ENCODE measurements at places on chromosomes 12 and 14. TPM values are rescaled to one million over a fixed set of nuclear protein-coding genes. Genes with fewer than 3 reads are reported as not detected.
A peak's percentile ranks its signal among the peaks of the same experiment; 100 is the strongest.

DNA sequence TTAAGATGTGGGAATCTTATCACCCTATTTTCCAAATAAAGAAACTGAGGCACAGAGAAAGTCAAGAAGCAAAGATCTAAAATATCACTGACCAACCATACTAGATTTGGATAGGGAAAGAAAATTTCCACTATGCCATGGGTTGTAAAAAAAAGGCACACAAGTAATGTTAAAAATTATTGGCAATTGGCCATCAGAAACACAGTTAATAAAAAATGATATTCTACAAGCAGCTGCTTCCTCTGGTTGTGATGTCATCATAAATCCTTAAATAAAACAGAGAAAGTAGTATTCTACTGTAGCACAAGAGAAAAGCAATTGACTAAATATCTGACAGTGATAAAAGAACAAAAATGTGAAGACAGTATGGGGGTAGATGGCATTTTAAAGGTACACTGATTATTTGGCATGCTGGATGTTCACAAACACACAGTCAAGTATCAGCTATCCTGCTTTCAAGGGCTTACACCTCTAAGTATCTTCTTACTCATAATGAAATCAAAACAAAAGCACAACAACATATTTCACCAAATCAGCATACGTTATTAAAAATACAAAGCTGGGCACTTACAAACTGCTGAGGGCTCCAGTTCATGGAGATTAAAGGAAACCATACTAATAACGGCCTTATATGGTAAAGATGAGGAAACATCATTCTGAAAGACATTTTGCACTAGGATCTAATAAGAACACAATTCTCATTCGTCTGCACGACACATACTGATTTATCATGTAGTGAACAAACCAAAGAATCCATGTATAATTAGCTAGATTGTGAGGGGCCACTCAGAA lies 45.7 kb downstream of the CORO1C start:
- no peak for DNase-seq

DNA sequence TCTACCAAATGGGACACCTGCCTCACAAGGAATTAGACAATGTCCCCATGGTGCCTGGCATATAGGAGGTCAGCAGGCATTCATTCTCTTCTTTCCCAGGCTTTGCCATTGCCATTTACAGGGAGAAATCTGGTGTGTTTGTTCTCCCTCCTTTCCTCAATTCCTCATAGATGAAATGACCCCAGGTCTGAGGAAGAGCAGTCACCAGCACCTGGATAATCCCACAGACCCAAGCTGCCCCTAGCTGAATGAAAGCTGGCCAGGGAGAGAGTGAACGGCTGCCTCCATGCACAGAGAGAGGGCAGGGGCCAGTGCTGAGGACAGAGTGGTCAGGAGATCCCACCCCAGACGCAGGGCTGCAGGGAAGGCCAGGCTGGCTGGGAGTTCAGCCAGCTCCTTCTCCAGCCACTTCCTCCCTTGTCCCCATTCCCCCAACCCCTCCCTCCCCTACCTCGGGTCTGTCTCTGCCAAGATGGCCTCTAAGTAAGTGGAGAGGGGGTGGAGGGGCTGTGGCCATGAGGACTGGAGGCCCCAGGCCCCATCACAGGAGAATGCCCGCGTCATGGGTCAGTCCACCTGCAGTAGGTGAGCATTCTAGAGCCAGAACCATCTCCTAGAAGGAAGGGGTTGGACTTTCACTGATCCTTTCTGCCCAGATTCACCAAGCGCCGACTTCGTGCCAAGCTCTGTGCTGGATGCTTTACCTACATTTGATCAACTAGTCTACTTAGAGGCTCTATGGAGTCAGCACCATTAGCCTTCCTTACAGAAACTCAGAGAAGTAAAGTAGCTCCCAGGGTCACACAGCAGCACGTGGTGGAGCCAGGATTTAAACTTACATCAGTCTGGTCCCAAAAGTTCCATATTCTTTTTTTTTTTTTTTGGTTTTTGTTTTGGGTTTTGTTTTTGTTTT lies 2.0 kb upstream of the KRT4 start:
- no peak for DNase-seq

DNA sequence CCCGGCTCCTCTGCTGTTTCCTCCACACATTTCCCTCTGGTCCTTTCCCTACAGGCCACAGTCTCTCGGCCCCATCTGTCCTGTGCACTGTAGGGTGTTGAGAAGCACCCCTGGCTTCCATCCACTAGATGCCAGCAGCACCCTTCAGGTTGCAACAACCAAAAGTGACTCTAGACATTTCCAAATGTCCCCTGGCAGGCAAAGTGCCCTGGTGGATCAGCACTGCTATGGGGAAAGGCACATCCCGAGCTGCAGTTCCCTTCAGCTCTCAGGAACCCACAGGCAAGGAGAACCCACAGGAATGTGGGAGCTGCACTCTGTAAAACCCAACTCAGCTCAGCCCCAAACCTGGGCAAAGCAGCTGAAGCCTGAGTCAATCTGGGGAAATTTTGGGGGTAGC lies 77.0 kb downstream of the RBM19 start:
- peak; percentile 19 for DNase-seq

GRCh38 chr12:67786086-67786485 lies 137.5 kb downstream of the DYRK2 start:
- no peak for DNase-seq

GRCh38 chr14:94646066-94646465 lies 33.9 kb downstream of the SERPINA3 start:
- DNase-seq: no peak

EFS gene
- total RNA-seq: 7.8 TPM

IL31 gene
- not detected for total RNA-seq

Data from fibroblast of villous mesenchyme (primary cell).